Activated naive CD4-positive, alpha-beta T cell treated with anti-CD3 and anti-CD28 coated beads for 36 hours (primary cell): ENCODE measurements at places on chromosomes 4 and X. TPM values are rescaled to one million over a fixed set of nuclear protein-coding genes. Genes with fewer than 3 reads are reported as not detected.

- H3K4me1 ChIP-seq: peaks cover 1% of the 10 kb centered on the region
- no peak overlapping the region for H3K4me3 ChIP-seq
- H3K36me3 ChIP-seq: no peaks in the 10 kb centered on the region
- H3K27me3 ChIP-seq: peaks cover 29% of the 10 kb centered on the region
These were observed 19.5 kb downstream of the TRPC3 start for GRCh38 chr4:121932212-121932974.

AGTR2 gene
- not detected for total RNA-seq

GRCh38 chr4:10732235-10732913 is 47.8 kb upstream of the CLNK start:
- peak; percentile 57 for DNase-seq
- peaks cover 34% of the 10 kb centered on the region for H3K4me1 ChIP-seq
- no peaks in the 10 kb centered on the region for H3K36me3 ChIP-seq
- H3K4me3 ChIP-seq: no peak overlapping the region
- H3K27me3 ChIP-seq: no peaks in the 10 kb centered on the region

DNA sequence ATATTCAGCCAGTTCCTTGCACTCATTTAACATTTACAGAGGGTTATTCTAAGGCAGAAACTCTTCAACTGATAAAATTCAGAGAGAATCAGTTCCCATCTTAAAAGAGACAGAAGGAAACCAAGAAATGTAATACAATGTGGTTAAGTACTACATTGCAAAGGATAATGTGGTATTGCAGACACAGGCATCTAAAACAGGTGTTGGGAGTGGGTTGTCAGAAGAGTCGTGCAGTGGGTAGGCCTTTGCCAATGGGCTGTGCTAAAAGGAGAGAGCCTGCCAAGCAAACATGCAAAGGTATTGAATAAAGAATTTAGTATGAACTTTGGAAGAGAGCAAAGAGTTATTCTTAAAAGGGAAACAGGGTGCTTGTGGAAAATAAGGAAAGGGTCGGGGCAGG is 1044.4 kb upstream of the DIAPH2 start:
- no peaks in the 10 kb centered on the region for H3K36me3 ChIP-seq
- no peaks in the 10 kb centered on the region for H3K27me3 ChIP-seq
- H3K4me3 ChIP-seq: no peak overlapping the region
- no peak overlapping the region for H3K27ac ChIP-seq
- no peaks in the 10 kb centered on the region for H3K4me1 ChIP-seq
- no peak for DNase-seq

HNRNPDL gene
- total RNA-seq: 256 TPM

- no peaks in the 10 kb centered on the region for H3K36me3 ChIP-seq
- no peak for DNase-seq
- no peak overlapping the region for H3K4me3 ChIP-seq
- no peak overlapping the region for H3K27ac ChIP-seq
These were observed 186.3 kb downstream of the NWD2 start for GRCh38 chr4:37430718-37431416.

GRCh38 chr4:33467291-33467690 is 2747.1 kb downstream of the PCDH7 start:
- DNase-seq: no peak
- H3K27ac ChIP-seq: no peak overlapping the region
- no peaks in the 10 kb centered on the region for H3K36me3 ChIP-seq
- H3K4me3 ChIP-seq: no peak overlapping the region
- H3K4me1 ChIP-seq: no peaks in the 10 kb centered on the region

GRCh38 chr4:118968005-118968404 is 79.4 kb downstream of the SYNPO2 start:
- H3K4me1 ChIP-seq: peaks cover 7% of the 10 kb centered on the region
- no peaks in the 10 kb centered on the region for H3K36me3 ChIP-seq
- no peaks in the 10 kb centered on the region for H3K27me3 ChIP-seq
- no peak for DNase-seq

TDO2 gene
- total RNA-seq: not detected

ZRSR2 gene
- 15.7 TPM for total RNA-seq

GRCh38 chrX:46626566-46626965 is 53.0 kb downstream of the CHST7 start:
- DNase-seq: peak; percentile 63
- no peak overlapping the region for H3K4me3 ChIP-seq
- H3K4me1 ChIP-seq: peaks cover 24% of the 10 kb centered on the region
- peaks cover 2% of the 10 kb centered on the region for H3K27me3 ChIP-seq

GRCh38 chr4:61312526-61312925 is 112.4 kb downstream of the ADGRL3 start:
- no peaks in the 10 kb centered on the region for H3K4me1 ChIP-seq
- no peak for DNase-seq
- no peak overlapping the region for H3K27ac ChIP-seq
- H3K4me3 ChIP-seq: no peak overlapping the region
- no peaks in the 10 kb centered on the region for H3K27me3 ChIP-seq

PNMA6A gene
- total RNA-seq: 1.1 TPM

- no peak overlapping the region for H3K4me3 ChIP-seq
- no peaks in the 10 kb centered on the region for H3K36me3 ChIP-seq
- H3K27ac ChIP-seq: no peak overlapping the region
- H3K4me1 ChIP-seq: no peaks in the 10 kb centered on the region
- DNase-seq: no peak
- peaks cover 3% of the 10 kb centered on the region for H3K27me3 ChIP-seq
These were observed 203.4 kb downstream of the CCNG2 start for GRCh38 chr4:77360451-77360850.

GLRB gene
- not detected for total RNA-seq

CENPE gene
- total RNA-seq: 45.2 TPM

GRCh38 chr4:40423735-40424134 is 88.6 kb downstream of the CHRNA9 start:
- no peaks in the 10 kb centered on the region for H3K36me3 ChIP-seq
- peaks cover 3% of the 10 kb centered on the region for H3K4me1 ChIP-seq
- H3K4me3 ChIP-seq: no peak overlapping the region
- no peak overlapping the region for H3K27ac ChIP-seq
- no peaks in the 10 kb centered on the region for H3K27me3 ChIP-seq
- no peak for DNase-seq

MAMLD1 gene
- 1.8 TPM for total RNA-seq

USP9X gene
- 60.0 TPM for total RNA-seq

TMPRSS11E gene
- total RNA-seq: not detected

SPIN2A gene
- total RNA-seq: 0.72 TPM

DNA sequence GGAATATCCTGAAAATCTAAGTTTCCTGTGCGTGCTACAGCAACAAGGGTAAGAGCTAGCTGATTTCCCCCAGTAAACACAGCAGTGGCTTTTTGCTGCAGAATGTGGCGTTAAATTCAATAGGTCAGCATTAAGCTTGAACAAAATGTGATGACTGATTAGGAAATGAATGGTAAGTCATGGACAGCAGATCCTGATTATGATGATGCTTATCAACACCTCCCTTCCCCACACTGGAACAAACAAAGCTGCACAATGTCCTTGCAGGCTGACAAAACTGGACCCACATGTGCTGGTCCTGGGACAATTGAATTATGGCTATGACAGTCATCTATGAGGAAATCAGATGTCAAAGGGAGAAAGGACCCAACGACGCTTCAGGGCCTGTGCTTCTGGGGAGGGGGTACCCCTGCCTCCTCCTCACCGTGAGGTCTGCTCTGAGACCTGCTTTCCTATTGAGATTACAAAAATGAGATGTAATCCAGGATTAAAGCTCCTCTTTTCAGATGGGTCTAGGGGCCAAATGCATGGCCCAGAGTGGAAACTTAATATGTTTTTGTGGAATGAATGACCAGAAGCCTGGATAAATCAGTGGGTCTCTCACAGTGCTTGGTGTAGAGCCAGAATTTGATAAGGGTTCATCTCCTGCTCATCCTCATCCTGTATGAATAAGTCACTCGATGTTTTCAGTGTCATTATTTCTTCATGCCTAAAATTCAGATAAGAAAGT is 32.0 kb upstream of the BOD1L1 start:
- H3K4me1 ChIP-seq: peaks cover 15% of the 10 kb centered on the region
- H3K27me3 ChIP-seq: peaks cover 1% of the 10 kb centered on the region
- no peak overlapping the region for H3K4me3 ChIP-seq
- H3K27ac ChIP-seq: no peak overlapping the region
- DNase-seq: no peak
- H3K36me3 ChIP-seq: no peaks in the 10 kb centered on the region
